ENCODE measurements at places on chromosomes 5 and 9.
A peak's percentile ranks its signal among the peaks of the same experiment; 100 is the strongest.

DNA sequence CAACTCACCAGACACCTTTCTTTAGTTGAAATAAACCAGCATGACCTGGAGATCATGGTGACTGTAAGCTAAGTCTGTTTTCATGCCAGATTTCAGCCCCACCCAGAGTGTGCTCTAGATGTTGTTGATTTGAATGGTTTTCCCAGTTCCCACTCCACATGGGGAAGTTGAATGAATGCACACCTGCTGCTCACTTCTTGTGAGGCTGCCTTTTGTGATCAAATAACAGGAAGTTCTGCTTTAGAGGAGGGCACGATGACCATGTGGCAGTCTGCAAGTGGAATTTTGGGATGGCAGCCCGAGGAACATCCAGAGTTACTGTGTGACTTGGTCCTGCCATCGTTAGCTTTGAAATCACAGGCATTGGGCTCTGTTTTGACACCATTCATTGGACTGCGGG is 18.7 kb downstream of the SLC46A2 start:
- no peak overlapping the region for H3K4me3 ChIP-seq
- H3K4me1 ChIP-seq = peaks cover 12% of the 10 kb centered on the region
- H3K27me3 ChIP-seq = no peaks in the 10 kb centered on the region
- H3K27ac ChIP-seq = no peak overlapping the region
- no peak for DNase-seq
- peaks cover 17% of the 10 kb centered on the region for H3K36me3 ChIP-seq

GRCh38 chr5:141686648-141687416 is 4.8 kb upstream of the ARAP3 start:
- H3K4me3 ChIP-seq = no peak overlapping the region
- DNase-seq = no peak
- H3K36me3 ChIP-seq = no peaks in the 10 kb centered on the region
- peaks cover 10% of the 10 kb centered on the region for H3K27me3 ChIP-seq
- H3K4me1 ChIP-seq = peaks cover 27% of the 10 kb centered on the region
- peak overlapping the region; percentile 65 for H3K27ac ChIP-seq

GRCh38 chr5:3124410-3124809 is 372.9 kb upstream of the IRX2 start:
- no peak overlapping the region for H3K4me3 ChIP-seq
- peaks cover 30% of the 10 kb centered on the region for H3K4me1 ChIP-seq
- no peak for DNase-seq
- H3K27me3 ChIP-seq = no peaks in the 10 kb centered on the region

- peaks cover 26% of the 10 kb centered on the region for H3K27me3 ChIP-seq
- no peak overlapping the region for H3K4me3 ChIP-seq
- no peak for DNase-seq
- H3K36me3 ChIP-seq = peaks cover 12% of the 10 kb centered on the region
These were observed 54.0 kb upstream of the FCN2 start for GRCh38 chr9:134826336-134827285.

- no peak for DNase-seq
- H3K27me3 ChIP-seq = peaks cover 4% of the 10 kb centered on the region
- H3K36me3 ChIP-seq = no peaks in the 10 kb centered on the region
- H3K4me1 ChIP-seq = no peaks in the 10 kb centered on the region
- H3K4me3 ChIP-seq = no peak overlapping the region
These were observed 20.5 kb downstream of the AQP3 start for GRCh38 chr9:33426843-33427293.

DNA sequence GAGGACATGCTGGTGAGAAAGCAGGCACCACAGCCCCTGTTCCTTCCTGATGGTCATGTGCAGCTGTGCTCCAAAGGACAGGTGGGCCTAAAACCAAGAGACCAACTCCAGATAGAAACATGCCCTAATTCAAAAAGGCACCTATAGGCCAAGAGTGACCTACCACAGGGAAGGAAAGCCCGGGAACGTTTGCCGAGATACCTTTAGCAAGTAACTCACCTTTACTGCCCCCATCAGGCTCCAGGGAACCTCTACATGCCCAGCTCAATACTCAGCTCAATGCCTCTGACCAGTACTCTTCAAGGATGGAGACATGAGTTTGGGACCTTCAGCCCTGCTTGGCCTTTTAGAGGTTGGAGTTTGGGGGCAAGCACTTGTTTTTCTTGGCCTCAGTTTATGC is 172.8 kb upstream of the FSTL4 start:
- no peak overlapping the region for H3K27ac ChIP-seq
- no peaks in the 10 kb centered on the region for H3K27me3 ChIP-seq
- no peak overlapping the region for H3K4me3 ChIP-seq
- H3K36me3 ChIP-seq = no peaks in the 10 kb centered on the region
- no peaks in the 10 kb centered on the region for H3K4me1 ChIP-seq

- DNase-seq = peak; percentile 57
- no peak overlapping the region for H3K4me3 ChIP-seq
- no peaks in the 10 kb centered on the region for H3K36me3 ChIP-seq
- no peaks in the 10 kb centered on the region for H3K27me3 ChIP-seq
These were observed 5.9 kb upstream of the ACO1 start for GRCh38 chr9:32378496-32378895.

DNA sequence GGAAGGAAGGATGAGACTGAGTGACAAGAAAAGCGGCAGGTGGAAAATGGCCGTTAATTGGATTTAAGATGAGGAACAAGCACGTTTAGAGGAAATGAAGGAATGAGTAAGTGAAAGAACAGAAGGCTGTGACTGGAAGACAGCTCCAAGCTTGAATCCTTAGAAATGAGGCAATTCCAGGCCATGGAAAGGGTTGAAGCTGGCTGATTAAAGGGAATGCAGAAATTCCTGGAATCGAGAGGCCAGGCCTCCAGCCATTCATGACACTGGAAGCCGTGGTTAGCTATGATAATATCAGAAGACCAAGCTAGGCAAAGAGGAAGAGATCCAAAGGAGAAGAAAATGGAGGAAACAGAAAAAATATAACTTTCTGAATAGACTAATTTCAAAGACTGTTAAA is 84.2 kb downstream of the ARL15 start:
- H3K4me3 ChIP-seq = no peak overlapping the region
- no peaks in the 10 kb centered on the region for H3K36me3 ChIP-seq
- H3K4me1 ChIP-seq = no peaks in the 10 kb centered on the region

DNA sequence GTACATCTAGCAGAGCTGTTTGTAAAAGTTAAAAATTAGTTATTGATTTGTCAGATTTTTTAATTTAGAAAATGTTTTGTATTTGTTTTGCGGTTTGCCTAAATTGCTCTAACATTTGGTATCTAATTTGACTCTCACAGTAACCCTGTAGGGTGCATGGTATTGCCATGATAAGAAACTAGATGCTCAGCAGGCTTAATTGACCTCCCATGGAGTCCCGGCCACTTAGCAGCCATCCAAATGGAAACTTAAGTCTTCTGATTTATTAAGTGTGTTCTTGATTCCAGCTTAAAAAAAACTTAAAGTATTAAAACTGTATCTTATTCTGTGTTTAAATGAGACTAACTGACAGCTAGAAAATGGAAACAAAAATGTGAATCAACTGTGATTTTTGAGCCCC is 54.5 kb downstream of the CAST start:
- H3K4me1 ChIP-seq = no peaks in the 10 kb centered on the region
- H3K36me3 ChIP-seq = no peaks in the 10 kb centered on the region
- DNase-seq = no peak
- H3K4me3 ChIP-seq = no peak overlapping the region

DNA sequence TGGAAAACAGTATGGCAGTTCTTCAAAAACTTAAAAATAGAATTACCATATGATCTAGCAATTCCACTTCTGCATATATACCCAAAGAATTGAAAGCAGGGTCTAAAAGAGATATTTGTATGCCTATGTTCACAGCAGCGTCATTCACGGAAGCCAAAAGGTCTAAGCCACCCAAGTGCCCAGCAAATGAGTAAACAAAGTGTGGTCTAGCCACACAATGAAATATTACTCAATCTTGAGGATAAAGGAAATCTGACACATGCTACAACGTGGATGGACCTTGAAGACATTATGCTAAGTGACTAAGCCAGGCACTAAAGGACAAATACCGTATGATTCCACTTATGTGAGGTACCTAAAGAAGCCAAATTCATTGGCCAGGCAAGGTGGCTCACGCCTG is 11.1 kb upstream of the MED27 start:
- peaks cover 5% of the 10 kb centered on the region for H3K4me1 ChIP-seq
- H3K36me3 ChIP-seq = no peaks in the 10 kb centered on the region
- H3K27ac ChIP-seq = no peak overlapping the region
- no peak overlapping the region for H3K4me3 ChIP-seq
- DNase-seq = no peak

- H3K36me3 ChIP-seq = peaks cover 18% of the 10 kb centered on the region
- DNase-seq = peak; percentile 75
- peaks cover 17% of the 10 kb centered on the region for H3K4me1 ChIP-seq
- H3K27me3 ChIP-seq = no peaks in the 10 kb centered on the region
- peak within 1 kb of the TSS; percentile 10 for H3K4me3 ChIP-seq
- peak within 1 kb of the TSS; percentile 69 for H3K27ac ChIP-seq
These were observed at the start of gene PCDHGC4 for GRCh38 chr5:141484641-141485311. TSS of gene PCDHGC4 (plus strand) at chr5:141485030. CDS start at chr5:141485174, 144 bp downstream.

DNA sequence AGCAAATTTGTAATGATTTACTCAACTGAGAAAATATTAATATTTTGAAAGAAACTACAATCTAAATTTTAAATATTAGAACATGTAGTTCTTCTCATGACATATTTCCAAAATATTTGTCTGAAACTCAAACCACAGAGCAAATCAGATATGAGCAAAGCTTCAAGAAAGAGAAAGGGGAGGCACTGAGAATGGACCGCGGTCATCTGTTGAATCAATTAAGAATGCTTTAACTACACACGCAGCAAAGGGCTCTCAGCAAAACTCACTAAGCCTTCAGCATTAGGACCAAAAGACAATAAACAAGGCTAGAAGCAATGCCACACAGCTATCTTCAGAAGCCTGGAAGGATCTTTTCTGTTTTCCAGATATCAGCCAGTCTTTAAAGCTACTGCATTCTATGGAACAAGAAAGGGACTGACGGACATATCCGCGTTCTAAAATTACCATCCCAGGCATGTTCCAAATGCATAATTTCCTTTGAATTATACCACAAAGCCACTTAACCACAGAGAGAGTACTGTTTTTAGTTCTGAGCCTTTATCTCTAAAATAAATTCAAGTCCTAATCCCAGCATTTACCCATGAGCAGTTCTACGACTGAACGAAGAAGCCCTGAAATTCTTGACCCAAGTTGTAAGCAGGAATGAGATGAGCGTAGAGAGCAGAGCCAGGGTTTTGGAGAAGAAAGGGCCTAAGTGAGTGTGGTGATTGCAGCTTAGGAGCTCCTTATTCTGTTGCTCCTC is 513.5 kb downstream of the AGTPBP1 start:
- no peak overlapping the region for H3K4me3 ChIP-seq
- H3K36me3 ChIP-seq = no peaks in the 10 kb centered on the region
- no peaks in the 10 kb centered on the region for H3K27me3 ChIP-seq

DNA sequence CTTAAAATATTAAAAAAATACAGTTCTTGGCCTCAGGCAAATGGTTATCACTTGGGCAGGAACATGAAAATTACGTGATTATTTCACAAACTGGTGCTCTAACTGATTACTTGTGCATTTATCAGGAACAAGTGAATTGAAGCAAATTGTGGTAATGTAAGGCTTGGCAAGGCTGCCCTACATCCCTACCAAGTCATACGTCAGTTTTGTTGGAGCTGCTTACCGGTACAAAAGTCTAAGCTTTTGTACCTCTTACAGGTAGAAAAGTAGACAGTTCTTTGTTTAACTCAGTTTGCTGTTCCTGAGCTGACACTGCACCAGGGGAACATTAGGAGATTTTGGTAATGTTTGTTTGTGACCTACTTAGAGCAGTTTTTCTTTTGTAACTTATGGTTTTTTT is 2.2 kb downstream of the G3BP1 start:
- peak overlapping the region; percentile 26 for H3K4me3 ChIP-seq
- H3K27ac ChIP-seq = no peak overlapping the region
- no peak for DNase-seq
- H3K4me1 ChIP-seq = peaks cover 3% of the 10 kb centered on the region
- H3K36me3 ChIP-seq = peaks cover 2% of the 10 kb centered on the region
- no peaks in the 10 kb centered on the region for H3K27me3 ChIP-seq
